Stimulated activated CD8-positive, alpha-beta memory T cell treated with anti-CD3 and anti-CD28 coated beads, Interleukin-2, amount 100 ng/mL, for 48 hours (primary cell): ENCODE measurements at places on chromosomes 3 and 15.

GRCh38 chr3:129226374-129226773, 23.0 kb upstream of the COPG1 start:
- DNase-seq, result no peak

- DNase-seq, result no peak
These were observed 204.6 kb upstream of the NR2F2 start for GRCh38 chr15:96125721-96126415.

DNA sequence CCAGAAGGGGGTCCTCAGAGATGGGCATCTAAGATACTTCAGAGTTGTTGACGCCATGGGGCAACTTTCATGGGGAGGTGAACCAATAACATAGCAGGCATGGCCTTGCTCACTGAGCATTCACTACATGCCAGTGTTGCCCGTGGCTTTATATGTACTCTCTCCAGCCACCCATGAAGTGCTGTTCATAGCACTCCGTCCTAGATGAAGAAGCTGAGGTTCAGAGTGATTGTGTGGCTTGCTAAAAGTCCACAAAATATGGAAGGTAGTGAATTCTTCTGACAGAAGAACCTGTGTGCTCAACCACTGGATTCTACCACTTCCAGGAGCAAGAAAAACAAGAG, 9.8 kb upstream of the SEMA4B start:
- no peak for DNase-seq

GRCh38 chr3:108297647-108298046, 1.3 kb downstream of the HHLA2 start:
- DNase-seq, result no peak

DNA sequence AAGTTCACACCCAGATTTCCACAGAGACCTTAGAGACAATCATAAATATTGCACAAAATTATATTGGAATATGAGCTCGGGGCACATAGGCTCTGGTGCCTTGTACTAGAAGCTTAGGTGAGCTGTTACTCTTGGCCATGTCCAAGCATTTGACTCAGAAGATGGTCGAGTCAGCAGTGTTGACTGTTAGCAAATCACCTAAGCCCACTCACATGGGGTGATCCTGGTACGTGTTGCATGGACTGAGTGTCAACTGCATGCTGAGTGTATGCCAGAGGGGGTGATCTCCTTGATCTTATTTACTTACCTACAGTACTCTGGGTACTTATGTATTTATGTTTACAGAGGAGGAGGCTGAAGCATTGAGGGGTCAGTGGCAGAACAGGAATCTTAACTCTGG, 14.0 kb downstream of the SMAD3 start:
- no peak for DNase-seq

- DNase-seq, result no peak
These were observed 142.4 kb downstream of the NR1D2 start for GRCh38 chr3:24087469-24087868.

DNA sequence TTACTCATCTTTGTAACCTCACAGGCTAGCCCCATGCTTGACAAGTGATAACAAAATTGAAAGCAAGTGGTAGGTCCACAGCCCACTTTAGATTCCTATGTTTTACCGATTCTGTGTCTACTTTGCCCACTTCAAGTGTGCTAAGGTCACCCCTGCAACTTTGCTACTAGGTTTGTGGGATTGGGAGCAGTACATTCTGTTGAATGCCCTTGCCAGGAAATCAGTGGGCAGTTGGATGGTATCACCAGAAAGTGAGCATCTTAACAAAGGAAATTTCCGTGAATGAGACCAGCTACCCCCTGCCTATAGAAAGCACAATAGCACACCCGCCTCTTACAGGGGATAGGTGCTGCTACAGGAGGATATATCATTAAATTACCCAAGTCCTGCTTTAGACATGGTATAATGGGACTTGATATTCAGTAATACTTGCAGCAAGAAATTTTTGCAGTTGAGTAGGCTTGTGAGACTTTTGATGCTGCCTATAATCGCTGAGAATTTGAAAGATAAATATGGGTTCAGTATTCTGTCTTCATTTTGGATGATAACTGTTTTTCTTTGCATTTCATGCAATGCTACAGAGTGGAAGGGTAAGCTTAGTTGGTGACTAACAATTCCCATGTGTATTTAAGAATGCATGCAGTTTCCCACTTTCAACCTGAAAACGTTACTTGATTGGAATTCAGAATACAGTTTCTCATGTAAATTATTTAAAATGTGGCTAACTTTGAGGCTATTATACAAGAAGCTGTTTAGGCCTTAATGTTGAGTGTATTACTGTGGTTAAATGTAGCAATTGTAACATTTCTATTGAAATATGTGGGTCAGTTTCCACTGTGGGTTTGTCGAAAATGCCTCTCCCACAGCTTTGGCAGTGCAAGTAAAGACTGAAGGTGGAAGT, 9.5 kb downstream of the EBLN2 start:
- no peak for DNase-seq

GRCh38 chr3:52730681-52731080, 24.8 kb downstream of the SPCS1 start:
- DNase-seq, result no peak

DNA sequence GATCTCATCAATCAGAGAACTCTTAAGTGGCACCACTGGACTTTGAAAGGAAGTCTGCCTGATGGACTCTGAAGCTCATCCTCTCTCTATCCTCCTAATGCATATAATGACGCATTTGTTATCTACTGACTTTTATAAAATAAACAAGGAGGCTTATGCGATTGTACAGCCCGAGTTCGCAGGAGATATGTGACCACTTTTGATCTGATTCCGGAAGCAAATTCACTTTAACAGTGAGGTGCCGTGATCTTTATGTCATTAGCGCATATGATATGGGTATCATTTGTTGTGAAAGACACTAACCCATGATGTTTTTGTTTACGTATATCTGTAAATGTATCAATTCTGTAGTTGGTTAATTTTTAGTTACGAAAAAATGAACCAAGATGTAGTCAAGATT, 427 bp upstream of the RNF111 start:
- DNase-seq, result no peak

DNA sequence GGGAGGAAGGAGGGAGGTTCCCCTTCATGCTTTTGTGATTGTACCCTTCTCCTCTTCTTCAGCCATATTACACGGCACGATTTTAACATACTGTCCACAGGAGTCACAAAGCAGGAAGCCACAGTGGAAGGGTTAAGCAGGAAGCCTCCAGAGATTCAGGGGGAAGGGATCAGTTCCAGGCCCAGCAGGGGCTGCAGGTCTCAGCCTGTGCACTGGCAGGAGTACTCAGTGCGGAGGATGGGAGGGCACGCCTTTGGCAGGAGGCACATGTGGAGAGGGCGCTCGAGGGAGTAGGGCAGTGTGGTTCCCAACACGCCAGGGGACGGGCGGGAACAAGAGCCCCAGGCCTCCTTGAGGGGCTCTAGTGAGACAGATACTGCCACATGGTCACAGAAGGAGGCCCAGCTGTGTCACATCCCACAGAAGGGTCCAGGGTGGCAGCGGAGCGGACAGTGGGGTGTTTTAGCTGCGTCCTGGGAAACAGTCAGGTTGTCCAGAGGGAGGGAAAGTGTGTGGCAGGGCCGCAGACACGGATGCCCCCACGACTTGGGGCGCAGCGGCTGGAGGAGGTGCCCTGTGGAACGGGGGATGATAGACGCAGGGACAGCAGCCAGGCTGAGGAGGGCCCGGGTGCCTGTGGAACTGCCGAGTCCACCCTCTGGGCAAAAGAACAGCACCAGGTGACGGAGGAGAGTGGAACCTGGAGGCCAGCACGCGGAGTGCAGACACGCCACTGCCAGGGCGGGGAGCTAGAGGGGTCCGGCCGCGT, 77.5 kb downstream of the CHSY1 start:
- DNase-seq, result no peak

GRCh38 chr3:126104742-126105605, 21.1 kb upstream of the SLC41A3 start:
- DNase-seq, result no peak

DNA sequence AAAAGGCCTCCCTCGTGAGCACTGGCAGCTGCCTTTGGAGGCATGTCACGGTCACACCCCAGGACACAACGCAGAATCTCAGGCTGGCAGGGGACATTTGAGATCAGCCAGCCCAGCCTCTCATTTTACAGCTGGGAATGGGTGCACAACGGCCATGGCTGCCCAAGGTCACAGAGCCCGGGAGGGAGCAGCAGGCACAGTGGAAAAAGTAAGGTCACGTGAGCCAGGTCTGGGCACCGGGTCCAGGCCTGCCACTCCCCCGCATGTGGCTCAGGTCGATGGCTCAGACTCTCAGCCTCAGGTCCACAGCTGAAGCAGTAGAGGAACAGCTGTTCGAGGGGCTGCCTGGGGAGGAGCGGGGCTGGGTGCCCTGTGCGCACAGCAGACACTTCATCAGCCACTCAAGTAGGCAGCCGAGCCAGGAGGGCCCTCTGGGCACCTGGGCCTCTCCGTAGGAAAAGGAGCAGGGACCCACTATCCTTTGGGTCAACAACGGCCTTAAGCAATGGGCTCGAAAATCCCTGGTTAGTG, 260.6 kb downstream of the GOLGA6L6 start:
- no peak for DNase-seq

DNA sequence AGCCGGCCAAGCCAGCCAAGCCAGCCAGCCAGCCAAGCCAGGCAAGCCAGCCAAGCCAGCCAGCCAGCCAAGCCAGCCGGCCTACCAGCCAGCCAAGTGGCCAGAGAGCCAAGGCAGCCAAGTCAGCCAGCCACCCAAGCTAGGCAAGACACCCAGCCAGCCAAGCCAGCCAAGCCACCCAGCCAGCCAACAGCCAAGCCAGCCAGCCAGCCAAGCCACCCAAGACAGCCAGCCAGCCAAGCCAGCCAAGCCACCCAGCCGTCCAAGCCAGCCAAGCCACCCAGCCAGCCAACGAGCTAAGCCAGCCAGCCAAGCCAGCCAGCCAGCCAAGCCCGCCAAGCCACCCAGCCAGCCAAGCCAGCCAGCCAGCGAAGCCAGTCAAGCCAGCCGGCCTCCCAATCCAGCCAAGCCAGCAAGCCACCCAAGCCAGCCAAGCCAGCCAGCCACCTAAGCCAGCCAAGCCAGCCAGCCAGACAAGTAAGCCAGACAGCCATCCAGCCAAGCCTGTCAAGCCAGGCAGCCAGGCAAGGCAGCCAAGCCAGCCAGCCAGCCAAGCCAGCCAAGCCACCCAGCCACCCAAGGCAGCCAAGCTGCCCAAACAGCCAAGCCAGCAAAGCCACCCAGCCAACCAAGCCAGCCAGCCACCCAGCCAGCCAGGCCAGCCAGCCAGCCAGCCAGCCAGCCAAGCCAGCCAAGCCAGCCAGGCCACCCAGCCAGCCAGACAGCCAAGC, 200.5 kb downstream of the GOLGA6L6 start:
- DNase-seq, result no peak

GRCh38 chr3:141392416-141392815, 24.1 kb downstream of the ZBTB38 start:
- no peak for DNase-seq

GRCh38 chr15:39406485-39406884, 174.4 kb upstream of the THBS1 start:
- no peak for DNase-seq

DNA sequence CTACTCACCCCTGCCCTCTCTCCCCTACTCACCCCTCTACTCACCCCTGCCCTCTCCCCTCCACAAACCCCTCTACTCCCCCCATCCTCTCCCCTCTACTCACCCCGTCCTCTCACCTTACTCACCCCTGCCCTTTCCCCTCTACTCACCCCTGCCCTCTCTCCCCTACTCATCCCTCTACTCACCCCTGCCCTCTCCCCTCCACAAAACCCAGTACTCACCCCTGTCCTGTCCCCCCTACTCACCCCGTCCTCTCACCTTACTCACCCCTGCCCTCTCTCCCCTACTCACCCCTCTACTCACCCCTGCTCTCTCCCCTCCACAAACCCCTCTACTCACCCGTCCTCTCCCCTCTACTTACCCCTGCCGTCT, 14.2 kb downstream of the BFSP2 start:
- DNase-seq, result no peak

- DNase-seq, result no peak
These were observed 110.3 kb downstream of the MYLK start for GRCh38 chr3:123773681-123774431.

DNA sequence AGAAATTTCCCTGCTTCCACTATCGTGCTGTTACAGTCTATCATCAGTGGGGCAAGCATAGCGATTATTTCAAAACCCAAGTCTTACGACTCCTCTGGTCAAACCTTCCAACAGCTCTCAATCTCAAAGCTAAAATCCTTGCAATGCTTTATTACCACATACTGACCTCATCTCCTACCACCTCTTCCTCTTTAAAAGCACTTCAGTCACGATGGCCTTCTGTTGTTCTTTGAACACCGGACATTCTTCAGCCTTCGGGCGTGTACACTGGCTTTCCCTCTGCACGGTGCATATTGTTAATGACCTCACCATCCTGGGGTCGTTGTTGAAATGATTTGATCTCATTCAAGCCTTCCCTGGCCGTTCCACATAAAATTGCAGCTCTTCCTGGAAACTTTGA, 31.1 kb downstream of the MAGEL2 start:
- no peak for DNase-seq

DNA sequence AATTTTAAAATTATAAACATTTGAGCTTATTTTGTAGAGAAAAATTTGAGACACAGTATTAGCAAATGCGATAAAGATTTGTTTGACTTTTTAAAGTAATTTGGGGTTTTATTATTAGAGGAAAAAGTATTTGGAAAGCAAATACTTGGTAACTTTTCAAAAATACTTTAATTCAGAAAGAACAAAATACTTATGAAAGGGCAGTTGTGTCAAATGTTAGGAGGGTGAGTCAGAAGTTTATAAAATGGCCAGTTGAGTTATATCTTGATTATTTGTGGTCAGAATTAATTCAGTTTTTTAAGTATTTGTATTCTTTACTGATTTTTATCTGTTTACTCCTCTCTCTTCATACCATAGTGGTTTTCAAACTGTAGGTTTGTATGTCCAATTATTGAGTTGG, 12.1 kb downstream of the LACTB start:
- DNase-seq, result no peak

DNA sequence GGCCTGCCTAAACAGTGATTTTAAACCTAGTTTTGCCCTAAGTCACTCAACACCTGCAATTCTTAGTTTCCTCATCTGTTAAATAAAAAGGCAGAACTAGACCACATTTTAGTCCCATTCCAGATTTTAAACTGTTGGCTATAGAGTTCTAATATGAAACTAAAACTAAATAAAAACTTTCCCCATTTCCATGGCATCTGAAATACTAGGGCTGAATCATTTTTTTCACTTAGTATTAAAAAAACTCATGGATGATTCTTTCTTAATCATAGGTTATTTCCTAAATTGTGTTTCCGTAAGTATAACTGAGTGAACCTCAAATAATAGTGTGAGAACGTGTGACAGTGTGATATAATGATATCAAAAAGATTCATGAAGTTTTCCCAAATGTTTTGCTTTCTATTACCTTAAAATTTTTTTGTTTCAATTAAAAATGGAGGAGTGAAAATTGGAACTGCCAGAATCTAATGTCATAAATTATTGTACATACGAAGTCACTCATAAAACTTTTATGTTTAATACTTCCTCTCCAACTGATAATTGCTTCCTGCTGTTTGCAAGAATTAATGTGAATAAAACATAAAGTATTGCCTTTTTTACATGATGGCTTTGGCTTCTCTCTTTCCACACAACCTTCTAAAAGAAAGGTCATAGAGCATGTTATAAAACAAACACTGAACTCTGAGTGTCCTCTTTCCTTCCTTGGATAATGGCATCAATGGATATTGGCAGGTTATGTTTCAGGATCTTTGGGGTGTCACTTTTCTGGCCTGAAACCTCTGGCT, 315.1 kb upstream of the MME start:
- no peak for DNase-seq

- no peak for DNase-seq
These were observed 184.5 kb downstream of the NR1D2 start for GRCh38 chr3:24129549-24129948.
